ENCODE measurements at places on chromosomes 3 and 15. TPM values are rescaled to one million over a fixed set of nuclear protein-coding genes. Genes with fewer than 3 reads are reported as not detected.

Gene ADAMTSL3
- total RNA-seq, result 2.7 TPM

Gene NANOGP8
- total RNA-seq, result 1.3 TPM

Gene C2CD4A
- 0.66 TPM for total RNA-seq

Gene SLC27A2
- 5.6 TPM for total RNA-seq

Gene RARRES1
- total RNA-seq, result 3.5 TPM

Gene SNX22
- 0.48 TPM for total RNA-seq

Gene CTXND1
- total RNA-seq, result not detected

Gene DCLK3
- not detected for total RNA-seq

Gene ZFAND6
- 141 TPM for total RNA-seq

Gene CYP1A2
- total RNA-seq, result not detected

Gene AHSG
- not detected for total RNA-seq

Gene CCDC80
- total RNA-seq, result 38.7 TPM

Gene CLDN1
- 0.80 TPM for total RNA-seq

Gene SPRED1
- total RNA-seq, result 22.3 TPM

Gene RPUSD3
- total RNA-seq, result 38.3 TPM

Gene ITGA11
- 7.9 TPM for total RNA-seq

GRCh38 chr3:126097801-126098200 is 13.9 kb upstream of the SLC41A3 start:
- DNase-seq, result no peak

DNA sequence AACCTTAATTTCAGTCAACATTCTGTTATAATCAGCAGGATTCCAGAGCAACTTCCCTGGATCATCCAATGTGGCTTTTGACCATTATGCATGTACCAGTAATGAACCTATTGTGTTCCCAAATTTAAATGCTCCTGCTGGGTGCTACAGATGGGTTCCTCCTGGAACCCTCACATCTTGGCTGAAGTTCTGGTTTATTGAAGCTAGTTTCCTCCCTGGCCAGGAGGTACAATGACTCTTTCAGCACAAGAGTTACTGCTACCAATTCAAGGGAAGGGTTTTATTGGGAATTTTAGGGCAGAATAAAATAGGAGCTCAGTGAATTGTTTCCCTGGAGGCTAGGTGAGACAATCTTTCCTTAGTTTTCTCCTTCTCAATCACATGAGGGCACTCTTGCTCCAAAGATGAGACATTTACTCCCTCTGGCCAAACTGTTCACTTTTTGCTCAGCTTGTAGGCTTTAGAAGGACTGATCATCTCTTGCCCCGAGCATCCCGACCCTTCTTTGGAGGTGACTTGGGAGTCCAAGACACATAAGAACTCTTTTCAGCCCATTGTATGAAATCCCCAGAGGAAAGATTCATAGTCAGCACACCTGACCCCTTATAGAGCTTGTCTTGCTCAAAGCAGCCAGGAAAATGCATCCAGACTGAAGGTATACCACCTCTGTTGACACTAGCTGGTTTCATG is 8.8 kb upstream of the NPHP3 start:
- no peak for DNase-seq

DNA sequence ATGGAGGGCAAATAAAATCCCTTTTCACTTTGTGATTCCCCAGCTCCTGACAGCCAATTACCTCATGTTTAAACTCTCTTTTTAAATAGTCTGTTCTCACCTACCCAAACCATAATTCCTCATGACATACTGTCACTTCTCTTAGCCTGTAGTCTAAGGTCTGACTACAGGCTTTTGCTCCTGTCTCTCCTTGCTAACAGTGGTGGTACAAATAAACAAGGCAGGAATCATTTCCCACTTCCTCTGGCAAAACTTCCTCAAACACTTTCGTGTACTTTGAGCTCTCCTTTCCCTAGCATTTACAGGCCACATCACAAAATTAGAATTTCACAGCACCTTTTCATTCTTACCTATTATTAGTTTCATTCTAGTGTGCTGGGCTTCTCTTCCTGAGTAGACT is 51.8 kb downstream of the ATP8B4 start:
- DNase-seq, result no peak

- DNase-seq, result no peak
Measured at GRCh38 chr3:115102046-115102445, 45.0 kb downstream of the ZBTB20 start.

DNA sequence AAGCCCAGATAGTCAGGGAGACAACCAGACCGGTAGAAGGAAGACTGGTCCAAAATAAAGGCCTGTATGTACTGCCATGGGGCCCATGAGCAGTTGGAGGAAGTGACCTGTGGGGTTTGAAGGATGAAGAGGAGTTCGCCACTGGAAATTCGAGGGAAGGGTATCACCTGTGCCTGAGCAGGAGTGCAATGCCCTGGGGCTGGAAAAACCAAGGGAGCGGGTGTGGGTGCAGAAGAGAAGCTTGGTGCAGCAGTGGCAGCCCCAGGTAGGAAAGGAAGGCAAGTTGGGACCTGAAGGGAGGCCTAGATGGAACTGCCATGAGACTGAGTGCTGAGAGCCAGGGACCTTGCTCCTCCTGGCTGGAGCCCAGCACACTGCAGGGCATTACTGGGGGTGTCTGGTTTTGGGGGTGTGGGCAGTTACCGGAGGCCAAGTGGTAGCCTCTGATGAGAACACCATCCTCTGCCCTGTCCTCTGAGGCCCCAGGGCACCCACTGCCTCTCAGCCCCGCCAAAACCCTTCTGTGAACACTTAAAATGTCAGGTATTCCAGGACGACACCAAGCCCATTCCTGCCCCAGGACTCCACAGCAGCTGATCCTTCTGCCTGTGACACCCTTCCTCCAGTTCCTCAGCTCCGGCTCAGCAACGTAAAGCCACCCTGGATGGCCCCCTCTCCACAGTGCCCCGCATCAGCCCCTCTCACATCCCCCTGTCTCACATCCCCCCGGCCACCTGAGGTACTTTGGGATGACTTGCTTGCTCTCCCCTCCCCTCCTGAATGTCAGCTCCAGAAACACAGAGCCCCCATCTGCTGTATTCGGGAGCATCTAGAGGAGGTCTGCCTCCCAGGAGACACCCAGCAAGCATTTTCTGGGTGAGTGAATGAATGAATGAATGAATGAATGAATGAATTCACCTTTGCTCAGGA is 42.9 kb downstream of the WNT7A start:
- DNase-seq, result no peak

DNA sequence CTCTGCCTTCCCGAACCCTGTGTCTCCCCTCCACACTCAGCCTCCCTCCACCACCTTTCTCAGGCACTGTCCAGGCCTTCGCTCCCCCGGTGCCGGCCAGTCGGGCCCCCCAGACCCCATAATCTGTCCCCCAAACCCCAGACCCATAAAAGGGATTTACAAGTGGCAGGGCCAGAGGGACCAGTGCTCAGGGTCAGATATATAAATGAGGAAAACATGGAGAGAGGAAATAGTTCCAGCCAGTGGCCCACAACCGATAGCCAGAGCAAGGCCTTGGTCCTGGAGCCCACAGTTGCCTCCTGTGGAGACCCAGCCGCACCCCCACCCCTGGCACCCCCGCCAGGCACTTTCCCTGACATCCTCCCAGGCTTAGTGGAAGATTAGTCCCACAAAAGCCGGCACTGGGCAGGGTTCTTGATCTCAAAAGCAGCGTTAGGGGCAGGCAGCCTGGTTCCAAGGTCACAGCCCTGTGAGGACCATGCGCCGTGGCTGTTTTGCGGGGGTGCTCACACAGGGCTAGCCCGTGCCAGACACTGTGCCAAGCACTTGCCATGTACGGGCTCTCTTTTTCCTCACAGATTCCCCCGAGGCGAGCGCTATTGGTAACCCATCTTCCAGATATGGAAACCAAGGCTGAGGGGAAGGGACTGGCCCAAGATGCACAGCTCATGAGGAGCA is 1.1 kb upstream of the PLXND1 start:
- no peak for DNase-seq

DNA sequence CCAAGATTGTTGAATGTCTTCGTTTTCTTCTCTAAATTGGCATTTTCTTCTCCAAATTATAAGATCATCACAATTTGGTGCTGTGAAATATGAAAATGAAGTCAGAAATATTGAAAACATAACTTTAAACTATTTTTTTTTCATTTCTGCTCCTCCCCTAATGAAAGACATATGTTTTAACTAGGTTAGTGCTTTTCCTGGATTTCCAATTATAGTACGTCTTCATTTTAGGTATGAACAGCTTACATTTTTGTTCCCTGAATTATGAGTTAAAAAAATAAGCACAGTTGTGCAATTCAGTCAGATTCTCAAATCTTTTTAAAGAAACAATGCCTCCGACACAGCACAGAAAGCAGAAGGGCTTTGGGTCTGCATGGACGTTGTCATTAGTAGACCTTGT is 83.5 kb upstream of the CFAP20DC start:
- DNase-seq, result no peak

DNA sequence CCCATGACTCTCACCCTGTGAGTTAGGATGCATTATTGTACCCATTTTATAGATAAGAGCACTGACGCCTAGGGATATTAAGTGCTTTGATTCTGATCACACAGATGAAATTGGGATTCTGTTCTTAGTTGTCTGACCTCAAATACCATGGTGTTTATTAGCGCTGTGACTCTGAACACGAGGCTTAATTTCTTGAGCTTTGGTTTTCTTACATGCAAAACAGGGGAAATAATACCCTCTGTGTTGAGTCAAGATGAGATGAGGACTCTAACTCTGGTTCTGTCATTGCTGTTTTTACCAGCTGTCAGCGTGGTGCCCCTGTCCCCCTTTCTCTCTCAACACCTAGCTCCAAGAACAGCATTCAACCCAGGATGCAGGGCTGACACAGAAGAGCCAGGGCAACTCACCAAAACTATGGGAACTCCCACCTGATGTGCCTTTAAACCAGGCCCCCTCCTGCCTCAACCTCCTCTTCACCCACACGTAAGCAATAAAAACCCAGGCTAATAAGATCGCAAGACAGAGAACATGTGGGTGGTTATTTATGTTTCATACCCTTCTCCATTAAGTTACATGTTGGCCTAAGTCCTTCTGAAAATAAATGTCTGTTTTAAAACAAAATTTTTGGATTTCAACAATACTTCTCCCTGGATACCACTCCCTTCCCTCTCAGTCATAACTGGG is 100.1 kb upstream of the SPATA12 start:
- DNase-seq, result no peak

GRCh38 chr3:113516115-113516505 is 1.2 kb upstream of the SPICE1 start:
- DNase-seq, result no peak

DNA sequence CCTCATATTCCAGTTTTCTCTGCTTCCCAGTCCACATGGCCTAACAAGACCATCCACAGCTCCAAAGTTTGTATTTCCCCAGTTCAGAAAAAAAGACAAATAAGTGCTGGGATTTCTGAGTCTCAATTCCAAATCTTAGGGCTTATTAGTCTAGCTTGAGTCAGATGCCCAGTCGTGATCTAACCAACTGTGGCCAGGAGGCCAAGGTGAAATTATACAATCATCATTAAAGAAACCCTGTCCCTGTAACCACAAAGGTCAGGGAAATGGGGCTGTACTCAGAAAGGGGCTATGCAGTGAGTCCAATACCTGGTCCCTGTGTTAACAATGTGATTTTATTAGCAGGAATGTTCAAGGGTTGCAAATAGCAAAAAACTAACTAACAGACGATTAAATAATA is 40.5 kb upstream of the MITF start:
- DNase-seq, result no peak

- DNase-seq, result peak; percentile 41
Measured at GRCh38 chr3:42264399-42265058, 1.5 kb downstream of the CCK start.

GRCh38 chr3:129481766-129482332 is 41.8 kb downstream of the IFT122 start:
- DNase-seq, result peak; percentile 80

GRCh38 chr3:103794656-103795055 is 1359.8 kb downstream of the ZPLD1 start:
- no peak for DNase-seq
